ENCODE measurements at places on chromosomes 12 and 14.

GRCh38 chr14:98444077-98444476, 827.9 kb downstream of the BCL11B start:
- no peak for DNase-seq

GRCh38 chr12:7137908-7138307, 7.7 kb downstream of the CLSTN3 start:
- DNase-seq: no peak

DNA sequence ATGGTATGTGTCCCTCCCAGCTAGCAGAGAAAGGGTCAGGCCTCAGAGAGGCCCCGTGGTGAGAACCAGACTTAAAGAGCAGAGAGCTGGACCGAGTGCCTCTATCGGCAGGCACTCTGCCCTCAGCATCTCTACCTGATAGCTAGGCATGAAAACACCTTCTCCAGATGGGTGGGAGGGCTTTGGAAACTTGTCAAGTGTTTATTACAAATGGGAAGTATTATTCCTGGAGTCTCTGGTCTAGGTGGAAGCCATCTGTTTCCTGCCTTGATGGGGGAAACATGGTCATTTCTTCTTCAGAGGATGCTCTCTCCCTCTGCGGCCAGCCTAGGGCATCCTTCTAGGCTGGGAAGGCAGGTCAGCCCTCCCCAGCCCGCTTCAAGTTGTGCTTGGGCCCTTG, 2.3 kb downstream of the TMEM63C start:
- no peak for DNase-seq

GRCh38 chr14:23984891-23985602, 3.7 kb upstream of the DHRS4L2 start:
- peak; percentile 42 for DNase-seq

- peak; percentile 78 for DNase-seq
These were observed 94.4 kb upstream of the PLEKHG7 start for GRCh38 chr12:92608151-92609091.

- DNase-seq: peak; percentile 82
These were observed 1.9 kb downstream of the DUSP16 start for GRCh38 chr12:12560587-12561370.

DNA sequence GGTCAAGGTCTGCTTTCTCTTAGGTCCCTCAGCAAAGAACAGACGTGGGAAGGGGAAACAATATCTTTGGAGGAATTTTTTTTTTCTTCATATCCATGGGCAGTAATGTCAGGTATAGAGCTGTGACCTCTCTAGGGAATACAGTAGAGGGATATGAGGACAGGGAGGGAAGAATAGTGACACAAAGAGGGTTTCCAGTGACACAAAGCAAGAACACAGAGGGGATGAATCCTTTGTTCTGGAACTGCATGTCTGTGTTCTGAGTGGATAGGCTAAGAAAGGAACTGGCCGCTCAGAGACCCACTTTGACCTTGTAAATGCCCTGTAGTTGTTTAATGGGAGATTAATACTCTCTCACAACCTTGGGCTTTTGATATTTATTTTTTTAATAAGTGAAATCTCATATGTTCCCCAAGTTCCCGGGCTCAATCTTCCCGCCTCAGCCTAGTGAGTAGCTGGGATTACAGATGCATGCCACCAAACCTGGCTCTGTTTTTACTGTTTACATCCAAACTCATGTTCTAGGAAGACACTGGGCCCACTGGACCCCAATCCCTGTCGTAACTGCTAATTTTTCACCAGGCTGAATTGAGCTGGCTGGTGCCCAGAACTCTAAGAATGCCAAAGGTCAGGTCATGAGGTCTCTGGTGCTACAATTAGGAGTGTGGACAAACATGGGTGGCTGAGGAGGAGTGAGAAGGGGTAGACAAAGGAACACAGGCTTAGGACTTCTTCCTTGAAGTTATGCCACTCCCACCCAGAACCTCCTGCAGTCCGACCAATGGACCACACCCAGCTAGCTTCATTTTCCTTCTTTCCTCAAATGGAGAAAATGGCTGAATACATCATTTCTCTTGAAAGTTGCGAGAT, 9.1 kb upstream of the PLEKHH1 start:
- no peak for DNase-seq

GRCh38 chr14:94572637-94573303, 8.5 kb upstream of the SERPINA5 start:
- DNase-seq: no peak

- DNase-seq: no peak
These were observed 207.7 kb downstream of the SLC6A15 start for GRCh38 chr12:84704856-84705255.

DNA sequence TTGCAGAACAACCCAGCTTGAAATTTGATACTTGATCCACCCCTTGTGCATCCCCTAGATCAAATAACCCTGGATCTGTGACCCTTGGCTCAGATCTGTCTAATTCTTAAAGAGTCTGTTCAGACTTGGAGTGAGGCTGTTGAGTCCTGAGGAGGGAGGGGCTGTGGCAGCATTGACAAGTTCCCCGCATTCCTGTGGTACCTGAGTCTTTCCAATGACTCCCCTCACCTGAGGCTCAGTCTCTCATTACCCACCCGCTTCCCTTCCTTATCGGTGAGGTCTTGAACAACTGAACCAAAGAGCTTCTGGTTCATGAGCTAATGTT, 16.1 kb upstream of the HDAC7 start:
- no peak for DNase-seq

DNA sequence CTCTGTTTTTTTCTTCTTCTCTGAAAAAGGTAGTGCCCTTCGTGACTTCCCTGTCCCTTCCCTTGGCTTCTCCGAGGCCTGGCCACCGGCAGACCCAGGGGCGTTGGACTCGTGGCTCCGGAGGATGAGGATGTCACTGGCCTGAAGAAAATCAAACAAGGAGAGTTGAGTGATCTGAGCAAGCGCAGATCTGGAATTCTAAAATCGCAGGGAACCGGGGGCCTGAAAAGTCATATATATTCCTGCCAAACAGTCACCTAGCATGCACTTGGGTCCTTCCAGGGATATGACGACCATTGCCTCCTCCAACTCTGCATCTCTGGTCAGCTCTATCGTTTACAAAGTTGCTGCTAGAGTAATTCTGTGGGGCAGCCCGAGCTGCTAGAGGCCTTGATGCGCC, 5.2 kb upstream of the PNMA1 start:
- no peak for DNase-seq

GRCh38 chr12:93025145-93026103, 96.3 kb upstream of the EEA1 start:
- DNase-seq: peak; percentile 59

DNA sequence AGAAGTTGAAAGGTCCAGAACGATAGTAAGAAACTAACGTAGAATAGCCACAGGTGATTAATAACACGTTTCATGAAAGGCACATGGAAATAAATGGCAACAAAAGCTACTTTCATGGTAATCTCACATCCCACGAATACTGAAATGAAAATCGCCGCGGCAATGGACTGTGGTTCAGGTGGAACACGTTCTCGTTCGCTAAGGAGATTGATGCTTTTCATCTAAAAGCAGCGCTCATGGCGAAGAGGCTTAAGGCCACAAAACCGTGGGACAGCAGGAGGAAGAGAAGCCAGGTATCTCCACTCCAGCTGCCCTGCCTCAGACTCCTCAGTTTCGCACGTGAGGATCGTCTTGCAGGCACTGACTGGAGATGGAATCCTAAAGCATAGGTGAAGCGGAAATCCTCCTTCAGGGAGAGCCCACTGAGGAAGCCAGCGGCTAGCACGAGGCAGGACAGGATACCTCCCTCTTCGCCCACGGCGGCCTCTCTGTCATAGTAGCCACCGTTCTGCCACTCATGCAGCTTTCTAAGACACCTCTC, 696 bp upstream of the GPHN start:
- peak; percentile 66 for DNase-seq

GRCh38 chr12:1924996-1925683, 6.7 kb upstream of the CACNA2D4 start:
- no peak for DNase-seq

DNA sequence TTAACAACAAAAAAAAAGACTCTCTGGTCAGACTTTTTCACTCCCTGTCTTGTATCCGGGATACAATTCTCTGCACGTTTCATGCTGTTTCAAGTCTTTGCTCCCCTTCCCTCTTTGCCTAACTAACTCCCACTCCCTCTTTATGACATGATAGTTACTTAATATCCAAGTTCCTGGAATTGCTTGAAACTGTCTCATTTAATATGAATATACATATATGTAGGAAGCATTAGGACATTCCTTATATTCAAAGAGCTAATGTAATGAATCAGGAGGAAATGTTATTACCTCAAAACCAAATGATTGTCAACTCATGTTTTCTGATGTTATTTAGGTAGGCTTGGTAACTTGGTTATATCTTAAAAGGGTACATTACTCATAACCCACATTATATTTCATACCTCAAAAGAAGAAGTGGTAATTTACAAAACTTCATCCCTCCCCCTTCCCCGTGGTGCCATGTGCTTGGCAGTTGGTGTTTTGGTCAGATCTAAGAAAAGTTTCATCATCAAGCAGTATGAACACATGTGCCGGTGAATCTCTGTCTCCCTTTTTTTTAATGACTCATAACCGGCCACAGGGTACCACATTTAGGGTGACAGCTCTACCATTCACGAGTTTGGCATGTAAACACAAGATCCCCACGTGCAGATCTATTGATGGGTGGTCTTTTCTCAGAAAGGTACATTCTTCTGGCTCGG, 56.5 kb downstream of the HCAR2 start:
- peak; percentile 98 for DNase-seq

DNA sequence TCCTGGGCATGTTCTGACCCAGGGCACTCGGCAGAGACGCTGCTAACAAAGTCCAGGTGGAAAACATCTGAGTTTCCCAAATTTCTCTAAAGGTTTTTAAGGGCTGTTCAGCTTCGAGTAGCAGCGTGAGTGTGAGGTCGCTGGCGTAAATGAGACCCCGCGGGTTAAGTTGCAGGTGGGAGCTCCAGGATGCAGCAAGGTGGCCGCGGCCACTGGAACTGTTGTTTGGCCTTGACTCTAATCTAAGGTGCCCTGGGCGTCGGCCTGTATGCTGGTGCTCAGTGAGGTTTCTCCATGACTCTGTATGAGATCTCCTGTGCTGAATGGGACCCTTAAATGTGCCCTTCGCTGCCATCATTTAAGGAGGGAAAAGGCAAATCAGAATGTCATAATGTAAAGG, 50.7 kb downstream of the ELK3 start:
- DNase-seq: no peak

Data from ELR (cell line).